ENCODE measurements at places on chromosomes 7 and 10. TPM values are rescaled to one million over a fixed set of nuclear protein-coding genes. Genes with fewer than 3 reads are reported as not detected.

The ZNF467 gene
- 0.91 TPM for total RNA-seq

The NKX2-3 gene
- total RNA-seq: not detected

The GALNT17 gene
- total RNA-seq: 48.4 TPM

The MTERF1 gene
- 17.3 TPM for total RNA-seq

The IL6 gene
- 0.64 TPM for total RNA-seq

The SLC26A5 gene
- total RNA-seq: 0.42 TPM

The FBXW4 gene
- total RNA-seq: 63.8 TPM

The GPC2 gene
- 56.1 TPM for total RNA-seq

The GRID2IP gene
- total RNA-seq: 1.9 TPM

DNA sequence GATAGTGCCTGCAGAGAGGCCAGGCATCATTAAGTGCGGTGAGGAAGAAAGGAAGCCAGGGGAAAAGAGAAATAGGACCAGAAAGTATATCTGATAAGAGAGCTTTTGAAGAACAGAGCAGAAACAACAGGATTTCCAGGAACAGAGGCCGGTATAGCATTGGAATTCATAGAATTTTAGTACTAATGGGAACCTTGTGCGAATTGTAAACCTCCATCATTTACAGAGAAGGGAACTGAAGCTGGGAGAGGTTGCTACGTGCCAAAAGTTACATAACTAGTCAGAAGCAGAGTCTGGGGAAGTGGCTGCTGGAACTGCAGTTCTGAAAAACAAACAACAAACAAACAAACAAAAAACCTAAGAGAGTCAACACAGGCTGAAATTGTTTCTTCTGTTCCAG is 5.4 kb upstream of the ZMYND11 start:
- H3K27me3 ChIP-seq: peaks cover 52% of the 10 kb centered on the region
- H3K4me3 ChIP-seq: no peak overlapping the region
- no peak for DNase-seq
- H3K36me3 ChIP-seq: no peaks in the 10 kb centered on the region
- H3K27ac ChIP-seq: no peak overlapping the region

- no peak overlapping the region for H3K27ac ChIP-seq
- H3K36me3 ChIP-seq: no peaks in the 10 kb centered on the region
- H3K27me3 ChIP-seq: no peaks in the 10 kb centered on the region
- no peaks in the 10 kb centered on the region for H3K4me1 ChIP-seq
Observed at GRCh38 chr10:57689596-57690297, 577.9 kb downstream of the IPMK start.

GRCh38 chr7:124208173-124208572 is 175.3 kb upstream of the TMEM229A start:
- H3K27me3 ChIP-seq: no peaks in the 10 kb centered on the region
- H3K4me3 ChIP-seq: no peak overlapping the region
- no peak overlapping the region for H3K27ac ChIP-seq
- H3K36me3 ChIP-seq: no peaks in the 10 kb centered on the region
- no peak for DNase-seq

- H3K36me3 ChIP-seq: no peaks in the 10 kb centered on the region
- DNase-seq: no peak
- H3K27ac ChIP-seq: no peak overlapping the region
Observed at GRCh38 chr7:1521456-1521855, 9.0 kb upstream of the MAFK start.

DNA sequence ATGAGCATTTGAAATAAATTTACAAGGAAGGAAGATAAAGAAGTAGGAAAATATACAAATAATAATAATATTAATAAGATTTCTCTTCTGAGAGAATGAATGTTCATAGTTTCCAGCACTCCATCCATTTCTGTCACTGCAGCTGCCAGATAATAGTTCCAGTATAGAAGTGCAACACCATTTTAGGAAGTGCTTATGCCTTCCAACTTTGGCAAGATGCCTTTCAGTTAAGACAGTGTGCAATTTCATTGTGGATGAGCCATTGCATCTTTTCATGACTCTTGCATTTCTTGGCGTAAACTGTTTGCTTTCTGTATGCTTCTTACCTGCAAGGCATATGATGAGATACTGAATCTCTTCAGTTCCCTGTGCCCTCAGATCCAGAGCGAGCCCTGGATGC is 185.0 kb downstream of the PDE1C start:
- H3K27me3 ChIP-seq: no peaks in the 10 kb centered on the region
- no peaks in the 10 kb centered on the region for H3K36me3 ChIP-seq
- H3K4me3 ChIP-seq: no peak overlapping the region
- DNase-seq: no peak
- no peak overlapping the region for H3K27ac ChIP-seq
- no peaks in the 10 kb centered on the region for H3K4me1 ChIP-seq

DNA sequence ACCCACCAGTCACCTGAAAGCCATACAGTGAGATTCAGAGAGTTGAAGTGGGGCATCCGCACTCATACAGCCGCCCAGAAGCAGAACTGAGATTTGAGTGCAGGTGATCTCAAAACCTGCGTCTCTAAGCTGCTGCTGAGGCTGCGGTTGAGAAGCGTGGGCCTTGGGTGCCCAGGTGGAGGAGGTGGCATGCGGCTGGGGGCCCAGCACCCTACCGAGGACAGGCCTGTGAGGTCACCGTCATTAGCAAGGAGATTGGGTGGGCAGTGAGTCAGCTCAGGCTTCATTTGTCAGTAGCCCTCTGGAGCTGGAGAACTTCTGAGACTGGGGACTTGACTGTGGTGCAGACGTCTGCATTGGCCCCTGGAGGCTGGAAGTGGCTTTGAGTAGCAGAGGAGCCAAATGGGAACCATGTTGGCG is 29.8 kb downstream of the ZMIZ1 start:
- peaks cover 5% of the 10 kb centered on the region for H3K36me3 ChIP-seq
- peaks cover 17% of the 10 kb centered on the region for H3K4me1 ChIP-seq
- H3K27ac ChIP-seq: no peak overlapping the region
- no peaks in the 10 kb centered on the region for H3K27me3 ChIP-seq
- no peak overlapping the region for H3K4me3 ChIP-seq

GRCh38 chr10:35916791-35917190 is 274.7 kb upstream of the FZD8 start:
- no peaks in the 10 kb centered on the region for H3K36me3 ChIP-seq
- peaks cover 5% of the 10 kb centered on the region for H3K4me1 ChIP-seq
- DNase-seq: no peak
- H3K4me3 ChIP-seq: no peak overlapping the region
- no peaks in the 10 kb centered on the region for H3K27me3 ChIP-seq

DNA sequence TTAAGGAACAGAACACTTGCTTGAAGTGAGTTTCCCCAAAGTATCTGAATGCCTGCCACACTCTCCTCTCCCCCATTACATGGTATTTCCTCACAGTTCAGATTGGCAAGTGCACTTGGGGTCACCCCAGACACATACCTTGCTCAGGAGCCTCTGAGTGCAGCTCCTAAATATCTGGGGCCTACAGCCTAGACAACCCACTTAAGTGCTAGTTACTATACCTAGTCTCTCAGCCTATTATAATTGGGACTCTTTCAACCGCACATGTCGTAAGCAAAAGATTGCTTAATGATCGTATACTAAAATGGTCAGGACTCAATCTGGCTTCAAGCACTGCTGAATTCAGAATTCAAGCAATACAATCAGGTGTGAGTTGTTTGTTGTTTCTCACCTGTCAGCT is 19.9 kb downstream of the TMEM176B start:
- no peak overlapping the region for H3K27ac ChIP-seq
- H3K27me3 ChIP-seq: peaks cover 26% of the 10 kb centered on the region
- H3K36me3 ChIP-seq: no peaks in the 10 kb centered on the region
- H3K4me1 ChIP-seq: no peaks in the 10 kb centered on the region
- DNase-seq: no peak

DNA sequence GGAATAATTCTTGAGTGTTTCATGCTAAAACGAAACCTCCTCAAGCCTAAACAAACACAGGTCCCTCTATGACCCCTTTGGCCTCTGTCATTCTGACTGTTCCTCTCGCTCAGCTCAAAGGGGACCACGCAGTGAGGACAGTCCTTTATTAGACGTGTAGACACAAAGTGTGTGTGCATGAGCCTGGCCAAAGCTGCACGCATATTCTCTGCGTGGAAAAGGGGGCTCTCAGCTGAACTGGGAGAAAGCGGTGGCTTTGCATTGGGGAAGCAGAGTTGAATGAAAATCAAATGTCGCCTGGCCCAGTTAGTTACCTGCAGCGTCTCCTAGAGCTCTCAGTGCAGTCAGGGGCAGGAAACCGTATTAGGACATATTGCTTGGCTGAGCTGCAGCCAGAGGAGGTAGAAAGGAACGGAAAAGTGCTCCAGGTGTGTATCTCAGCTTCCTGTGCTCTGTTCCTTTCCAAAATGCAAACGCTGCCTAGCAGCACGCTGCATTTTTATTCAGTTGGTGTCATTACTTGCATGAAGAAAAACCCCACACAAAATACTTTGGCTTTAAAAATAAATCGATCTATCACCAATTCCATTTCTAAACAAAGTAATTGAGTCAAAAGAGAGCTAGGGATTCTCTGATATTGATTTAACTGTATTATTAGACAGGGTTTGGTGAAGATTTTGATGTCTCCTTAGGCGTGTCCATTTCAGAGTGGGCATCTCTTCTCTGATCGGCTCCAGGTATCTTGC is 4.9 kb downstream of the GATA3 start:
- H3K27me3 ChIP-seq: peaks cover 52% of the 10 kb centered on the region
- H3K36me3 ChIP-seq: peaks cover 43% of the 10 kb centered on the region
- peaks cover 36% of the 10 kb centered on the region for H3K4me1 ChIP-seq
- peak; percentile 69 for DNase-seq
- peak overlapping the region; percentile 74 for H3K4me3 ChIP-seq

Data from endodermal cell (in vitro differentiated cells).